Neural progenitor cell (in vitro differentiated cells): ENCODE measurements at places on chromosomes 3 and 15.

DNA sequence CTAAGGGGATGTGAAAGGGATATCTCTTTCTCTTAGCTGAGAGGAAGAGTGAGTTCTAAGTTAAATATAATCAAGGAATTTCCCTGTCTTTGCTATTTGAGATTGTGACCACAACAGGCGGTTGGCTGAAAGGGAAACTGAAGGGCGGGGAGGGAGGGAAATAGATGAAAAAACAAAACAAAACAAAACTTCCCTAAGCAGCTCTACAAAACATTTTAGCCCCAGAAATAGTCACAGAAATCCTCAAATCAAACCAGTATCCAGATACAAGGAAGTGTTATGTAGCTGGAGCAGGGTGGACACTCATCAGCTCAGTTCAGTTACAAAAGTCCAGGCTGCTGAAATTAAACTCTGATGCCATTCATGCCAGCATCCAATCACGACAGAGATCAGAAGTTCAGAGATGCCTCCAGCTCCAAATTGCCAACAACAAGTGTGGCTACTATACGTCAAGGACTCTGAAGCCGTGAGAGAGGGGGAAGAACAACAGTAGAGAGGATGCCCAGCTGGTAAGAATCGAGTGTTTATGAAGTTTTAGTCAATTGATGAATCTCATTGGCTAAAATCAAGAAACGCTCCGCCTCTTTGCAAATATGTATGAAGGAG lies 319 bp upstream of the TP63 start:
- DNase-seq = no peak

GRCh38 chr3:27877061-27878013 lies 155.2 kb upstream of the EOMES start:
- no peak for DNase-seq

GRCh38 chr15:70714565-70714964 lies 48.8 kb downstream of the UACA start:
- no peak for DNase-seq

DNA sequence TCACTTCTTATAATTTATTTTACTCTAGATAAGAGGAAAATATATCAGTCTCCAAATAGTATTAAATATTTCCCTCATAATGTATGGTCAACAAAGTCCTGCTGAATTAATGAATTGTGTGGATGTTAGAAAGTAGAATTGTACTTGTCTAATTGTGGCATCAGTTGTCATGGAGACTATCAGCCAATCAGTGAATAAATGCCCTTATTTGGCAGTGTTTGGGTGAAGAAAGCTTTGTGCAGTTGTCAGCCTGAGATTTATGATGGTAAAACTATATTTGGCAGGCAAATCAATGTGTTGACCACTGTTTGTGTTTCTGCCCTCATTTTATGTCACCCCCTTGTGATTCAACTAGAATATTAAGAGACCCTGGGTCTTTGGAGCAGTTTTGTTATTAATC lies 293.6 kb upstream of the MDFIC2 start:
- DNase-seq = no peak
